ENCODE measurements at places on chromosomes 5 and 9.
A peak's percentile ranks its signal among the peaks of the same experiment; 100 is the strongest.

DNA sequence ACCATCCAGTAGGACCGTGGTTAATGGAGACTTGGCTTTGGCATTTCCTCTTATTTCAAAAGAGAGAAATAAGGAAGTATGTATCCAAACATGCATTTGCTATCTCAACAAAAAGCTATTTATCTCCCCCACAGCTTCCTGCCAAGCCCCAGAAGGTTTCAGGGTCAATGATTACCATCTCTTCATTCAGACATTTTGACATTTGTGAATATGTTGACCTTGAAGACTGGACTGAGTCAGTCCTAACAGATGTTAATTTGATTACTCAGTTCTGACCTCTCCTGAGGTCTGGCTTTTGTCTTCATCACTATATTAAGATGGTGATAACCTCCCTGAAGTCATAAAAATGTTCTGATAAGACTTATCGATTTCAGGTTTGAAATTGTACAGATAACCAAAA is 479.4 kb downstream of the AGTPBP1 start:
- no peak for DNase-seq

GRCh38 chr9:121372239-121373010 is 2.4 kb upstream of the STOM start:
- no peak for DNase-seq

DNA sequence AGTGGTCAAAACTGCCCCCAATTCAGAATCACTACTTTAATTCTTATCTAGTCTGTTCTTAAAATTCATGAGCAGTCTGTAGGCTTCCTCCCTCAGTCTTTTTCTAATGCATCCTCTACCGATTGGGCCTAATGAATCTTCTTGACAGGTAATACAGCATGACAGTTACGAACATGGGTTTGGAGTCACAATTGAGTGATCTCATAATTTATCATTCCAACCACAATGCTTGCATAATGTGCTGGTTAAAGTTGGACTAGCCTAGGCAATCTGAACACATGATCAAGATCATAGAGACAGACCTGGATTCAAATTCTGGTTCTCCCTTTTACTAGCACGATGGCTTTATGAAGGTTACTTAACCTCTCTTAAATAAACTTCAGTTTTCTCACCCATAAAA is 33.1 kb upstream of the SETD9 start:
- DNase-seq, result no peak

DNA sequence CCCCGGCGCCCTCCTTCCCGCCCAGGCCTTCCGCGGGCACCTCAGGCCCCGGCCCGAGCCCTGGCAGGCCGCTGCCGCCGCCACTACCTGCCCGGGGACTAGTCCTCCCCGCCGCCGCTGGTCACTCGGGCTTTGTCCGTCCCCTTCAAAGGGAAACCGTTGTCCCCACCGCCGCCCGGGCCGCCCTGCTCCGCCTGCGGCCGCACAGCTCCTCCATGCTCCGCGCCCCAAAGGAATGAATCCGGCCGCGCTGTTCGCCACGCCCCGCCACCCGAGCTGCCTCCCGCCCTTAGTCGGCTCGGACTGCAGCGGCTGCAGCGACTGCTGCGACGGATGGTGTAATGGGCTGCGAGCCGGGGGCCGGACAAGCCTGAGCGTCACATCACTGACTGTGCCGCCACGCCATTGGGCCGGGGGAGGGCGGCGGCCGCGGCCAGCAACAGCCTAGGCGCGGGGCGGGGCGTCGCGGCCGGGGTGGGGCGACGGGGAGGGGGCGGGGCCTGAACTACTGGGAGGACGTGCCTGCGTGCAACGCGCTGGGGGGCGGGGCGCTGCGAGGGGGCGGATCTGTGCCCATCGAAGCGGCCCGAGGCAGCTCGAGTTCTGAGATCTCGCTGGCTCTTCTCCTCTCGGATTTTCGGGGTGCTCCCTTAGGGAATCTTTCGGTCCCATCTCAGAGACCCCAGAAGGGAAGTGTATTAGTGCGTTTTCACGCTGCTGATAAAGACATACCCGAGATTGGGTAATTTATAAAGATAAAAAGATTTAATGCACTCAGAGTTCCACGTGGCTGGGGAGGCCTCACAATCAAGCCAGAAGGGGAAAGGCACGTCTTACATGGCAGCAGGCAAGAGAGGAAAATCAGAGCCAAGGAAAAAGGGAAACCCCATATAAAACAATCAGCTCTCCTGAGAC is at the start of gene FEM1C:
Gene FEM1C, minus strand, starts transcription at position 340 of the 915 bp plus-strand sequence. CDS start 1,282 bp downstream, outside the sequence.
- peak; percentile 99 for DNase-seq

- no peak for DNase-seq
Measured at GRCh38 chr5:149018909-149019443, 43.9 kb downstream of the SH3TC2 start.

GRCh38 chr9:127264462-127265219 is at the start of gene GARNL3:
GARNL3 (plus strand) TSS chr9:127264774; CDS start chr9:127264878, 104 bp downstream.
- DNase-seq, result no peak

GRCh38 chr5:6760686-6761085 is 47.5 kb downstream of the TENT4A start:
- DNase-seq, result no peak

DNA sequence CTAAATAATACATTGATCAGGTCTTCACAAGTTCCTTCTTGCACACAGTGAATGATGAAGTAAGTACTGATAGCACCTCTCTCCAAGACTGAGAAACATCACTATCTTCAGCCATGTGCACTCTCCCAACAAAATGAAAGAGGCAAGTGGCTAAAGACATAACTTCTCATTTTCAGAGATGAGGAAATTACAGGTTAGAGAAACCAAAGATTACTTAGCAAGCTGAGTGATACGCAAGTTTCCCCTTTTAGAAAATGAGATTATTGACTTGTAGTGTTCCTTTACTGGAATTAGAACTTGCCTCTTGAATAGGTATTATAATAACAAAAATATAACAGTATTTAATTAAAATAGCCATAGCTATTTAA is 21.6 kb downstream of the CEMIP2 start:
- DNase-seq, result no peak

DNA sequence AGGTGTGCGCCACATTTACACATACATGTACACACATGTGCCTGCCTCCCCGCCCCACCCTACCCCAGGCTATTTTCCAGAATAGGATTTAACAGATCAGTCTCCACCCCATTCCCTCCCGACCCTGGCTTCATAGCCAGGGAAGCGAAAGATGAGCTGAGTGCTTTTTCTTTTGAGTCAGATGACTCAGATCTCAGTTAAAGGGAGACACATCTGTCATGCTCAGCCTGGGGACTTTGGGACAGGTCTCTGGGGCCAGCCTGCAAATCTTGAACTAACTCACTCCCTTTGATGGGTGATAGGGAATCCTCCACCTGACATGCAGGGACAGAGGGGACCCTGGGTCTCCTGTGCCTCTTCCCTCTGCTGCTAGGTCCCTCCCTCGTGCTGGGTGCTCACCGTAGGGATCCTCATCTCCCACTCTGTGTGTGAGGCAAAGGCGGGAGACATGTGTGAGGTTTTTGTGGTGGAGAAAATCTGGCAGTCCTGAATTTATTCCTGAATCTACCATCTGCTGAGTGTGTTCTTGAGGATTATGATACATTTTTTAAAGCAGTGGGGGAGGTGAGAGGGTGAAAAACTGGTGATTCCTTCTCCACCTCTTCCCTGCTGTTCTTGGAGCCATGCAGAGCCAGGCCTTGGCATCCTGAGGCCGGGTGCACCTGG is 37.7 kb downstream of the NEUROG1 start:
- DNase-seq, result no peak

DNA sequence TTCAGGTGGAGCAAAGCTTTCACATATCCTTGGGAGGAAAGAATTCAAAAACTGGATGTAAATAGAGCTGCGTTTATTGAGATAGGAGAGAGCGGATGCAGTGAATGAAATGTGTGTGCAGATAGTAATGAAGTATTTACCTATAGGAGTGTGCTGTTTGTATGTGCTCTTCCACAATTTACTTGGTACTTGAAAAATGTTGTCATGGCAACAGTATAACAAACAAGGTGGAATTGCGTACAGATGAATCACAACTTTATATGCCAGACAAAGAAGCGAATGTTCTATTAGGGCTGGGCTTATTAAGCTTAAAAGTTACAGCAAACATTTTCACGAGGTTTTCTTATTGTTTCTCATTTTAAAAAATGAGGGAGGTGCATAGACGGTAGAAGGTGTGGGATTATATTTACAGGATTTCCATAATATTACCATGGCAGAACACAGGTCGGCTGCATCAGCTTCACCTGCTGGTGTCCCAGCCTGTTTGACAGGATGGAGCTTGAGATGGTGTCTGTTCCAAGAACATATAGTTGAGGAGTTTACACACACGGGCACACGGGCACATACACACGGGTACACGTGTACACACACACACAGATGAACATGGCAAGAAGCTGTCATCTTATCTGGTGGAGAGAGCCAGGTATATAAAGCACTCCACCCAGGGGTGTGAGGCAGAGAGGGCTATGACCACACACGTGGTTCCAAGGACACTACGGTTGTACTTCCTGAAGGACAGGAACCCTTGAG is 155.7 kb downstream of the RMI1 start:
- no peak for DNase-seq

GRCh38 chr5:137808503-137809135 is 54.5 kb upstream of the HNRNPA0 start:
- no peak for DNase-seq

GRCh38 chr9:109560470-109561132 is 62.5 kb upstream of the PTPN3 start:
- no peak for DNase-seq

DNA sequence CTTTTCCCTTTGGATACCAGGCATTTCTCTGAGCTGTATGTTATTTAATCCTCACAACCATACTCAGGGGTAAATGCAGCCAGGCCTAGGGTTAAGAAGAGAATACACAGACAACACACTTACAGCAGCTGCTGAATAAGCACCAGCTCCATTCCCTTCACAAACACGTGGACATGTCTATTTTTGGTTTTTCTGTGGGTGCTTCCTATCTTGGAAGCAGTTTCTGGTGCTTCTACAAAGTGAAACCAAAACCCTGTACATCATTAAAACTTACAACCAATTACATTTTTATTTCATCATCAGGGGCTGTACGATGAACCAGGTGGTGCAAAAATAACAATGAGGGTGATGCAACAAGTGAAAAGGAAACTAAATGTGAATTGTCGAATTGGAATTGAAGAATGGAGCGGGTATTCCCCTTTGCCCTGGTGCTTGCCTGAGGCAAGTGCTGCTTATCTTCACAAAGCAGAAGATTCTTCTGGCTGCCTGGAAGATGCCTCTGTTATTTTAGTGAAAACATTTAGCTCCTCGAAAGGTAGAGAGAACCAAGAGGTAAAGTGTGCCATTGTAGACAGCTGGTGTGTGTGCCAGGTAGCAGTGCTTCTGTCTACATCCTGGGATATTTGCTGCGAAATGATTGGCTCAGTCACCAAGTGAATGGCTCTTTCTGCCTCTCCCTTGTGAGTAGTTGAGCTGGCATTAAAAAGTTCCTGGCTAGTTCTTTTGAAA is 18.6 kb upstream of the IFNB1 start:
- peak; percentile 28 for DNase-seq

GRCh38 chr5:168334695-168335094 is 43.2 kb downstream of the WWC1 start:
- DNase-seq, result no peak

- no peak for DNase-seq
Measured at GRCh38 chr5:132260051-132260450, 2.6 kb downstream of the PDLIM4 start.

DNA sequence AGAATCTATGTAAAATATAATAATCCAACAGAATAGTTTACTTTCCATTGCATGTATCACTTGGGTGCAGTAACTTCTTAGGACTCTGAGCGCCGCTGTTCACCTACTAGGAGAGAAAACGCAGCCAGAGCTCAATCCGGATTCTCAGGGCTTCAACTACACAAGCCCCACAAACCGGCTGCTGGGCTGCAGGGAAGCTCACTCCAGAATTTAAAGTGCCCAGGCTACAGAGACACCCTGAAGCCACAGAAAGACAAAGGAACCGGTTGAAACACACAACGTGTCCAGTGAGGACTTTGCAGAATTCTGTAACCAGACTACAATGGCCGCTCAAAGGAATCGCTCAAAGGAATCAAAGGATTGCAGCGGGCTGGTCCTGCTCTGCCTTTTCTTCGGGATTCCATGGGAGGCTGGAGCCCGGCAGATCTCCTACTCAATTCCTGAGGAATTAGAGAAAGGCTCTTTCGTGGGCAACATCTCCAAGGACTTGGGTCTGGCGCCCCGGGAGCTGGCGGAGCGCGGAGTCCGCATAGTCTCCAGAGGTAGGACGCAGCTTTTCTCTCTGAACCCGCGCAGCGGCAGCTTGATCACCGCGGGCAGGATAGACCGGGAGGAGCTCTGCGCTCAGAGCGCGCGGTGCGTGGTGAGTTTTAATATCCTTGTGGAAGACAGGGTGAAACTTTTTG is at the start of gene PCDHGA10:
Gene PCDHGA10, plus strand, starts transcription at position 134 of the 686 bp plus-strand sequence. Its CDS starts 189 bp downstream, at position 323.
- DNase-seq, result peak; percentile 52

DNA sequence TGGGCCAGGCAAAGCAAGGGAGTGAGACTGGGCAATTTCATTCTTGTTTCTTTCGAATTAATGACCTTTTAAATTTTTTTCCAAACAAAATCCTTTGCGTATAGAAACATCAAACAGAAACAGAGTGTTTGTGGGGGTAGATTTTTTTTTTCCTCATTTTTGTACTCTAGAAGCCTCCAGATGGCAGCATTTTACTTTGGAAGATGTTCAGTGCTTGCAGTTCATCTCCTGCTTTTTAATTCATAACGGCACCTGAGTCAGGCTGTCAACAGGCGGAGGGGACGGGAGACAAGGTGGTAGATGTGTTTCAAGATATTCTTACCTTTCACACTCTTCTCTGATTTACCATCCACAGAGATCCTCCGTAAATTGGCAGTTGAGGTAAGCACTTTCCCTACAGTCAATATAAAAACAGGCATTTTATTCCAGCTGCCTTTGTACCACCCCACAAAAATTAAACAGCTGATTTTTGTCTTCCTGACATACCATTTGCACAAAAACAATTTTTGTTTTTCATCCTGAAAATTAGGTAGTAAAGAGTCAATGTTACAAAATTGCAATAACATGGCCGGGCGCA is 99.5 kb upstream of the FBXL17 start:
- DNase-seq, result no peak

- DNase-seq, result no peak
Measured at GRCh38 chr5:118378959-118379358, 609.4 kb downstream of the DTWD2 start.

DNA sequence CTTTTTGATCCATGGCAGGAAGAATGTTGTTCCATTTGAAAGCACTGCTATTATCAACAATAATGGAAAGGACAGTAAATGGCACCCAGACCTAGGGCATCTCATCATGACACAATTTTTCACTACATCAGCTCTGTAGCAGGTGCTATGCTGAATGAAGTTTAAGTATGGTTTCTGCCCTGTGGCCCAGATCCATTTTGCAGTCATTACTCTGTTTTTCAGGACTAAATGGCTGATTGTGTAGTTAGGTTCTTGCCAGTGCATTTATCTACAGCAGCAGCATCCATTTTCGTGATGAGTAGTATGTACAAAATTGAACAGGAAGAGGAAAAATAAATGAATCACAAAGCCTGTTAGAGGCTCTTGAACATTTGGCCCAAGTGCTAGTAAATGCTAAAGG is 270.5 kb upstream of the CD180 start:
- DNase-seq, result no peak

GRCh38 chr9:72360324-72360723 is 4.7 kb downstream of the ZFAND5 start:
- no peak for DNase-seq

GRCh38 chr9:105295201-105295550 is 50.7 kb downstream of the SLC44A1 start:
- no peak for DNase-seq

Measured in activated naive CD8-positive, alpha-beta T cell treated with anti-CD3 and anti-CD28 coated beads, Interleukin-2, amount 50 U/mL, for 24 hours (primary cell).